ENCODE measurements at places on chromosomes 4 and X.
A peak's percentile ranks its signal among the peaks of the same experiment; 100 is the strongest.

- DNase-seq: peak; percentile 56
Observed at GRCh38 chr4:183637461-183637860, 21.5 kb downstream of the RWDD4 start.

DNA sequence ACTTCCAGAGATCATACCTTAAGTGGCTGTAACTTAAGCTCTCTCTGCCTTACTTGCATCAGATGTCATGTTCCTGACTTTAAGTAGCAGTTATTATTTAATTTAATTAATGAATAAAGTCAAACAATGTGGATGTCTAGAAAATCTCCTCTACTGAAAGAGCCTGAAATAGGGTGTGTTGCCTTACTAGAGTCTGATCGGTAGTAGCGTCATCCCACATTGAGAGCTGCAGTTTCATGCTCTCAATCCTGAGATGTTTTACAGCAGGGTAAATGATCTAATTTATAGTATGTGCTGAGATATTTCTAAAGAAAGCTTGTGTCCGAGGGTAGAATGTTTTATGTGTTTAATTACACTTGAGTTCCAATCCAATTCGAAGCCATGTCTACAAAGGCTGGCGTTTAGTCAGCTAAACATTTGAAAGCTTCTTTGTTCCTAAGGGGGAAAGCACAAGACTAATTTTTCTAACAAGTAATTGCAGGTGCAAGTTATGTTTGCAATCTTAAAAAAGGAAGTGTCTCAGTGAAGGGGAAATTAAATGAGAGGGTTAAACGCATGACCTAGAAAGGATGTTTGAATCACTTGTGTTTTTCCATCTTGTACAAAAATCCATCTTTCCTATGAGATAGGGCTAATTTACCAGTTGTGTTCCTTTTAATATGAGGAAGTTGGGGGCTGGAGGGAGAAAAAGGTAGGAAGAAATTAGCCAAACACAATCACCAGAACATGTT is 391.0 kb upstream of the MAGEB2 start:
- DNase-seq: no peak

DNA sequence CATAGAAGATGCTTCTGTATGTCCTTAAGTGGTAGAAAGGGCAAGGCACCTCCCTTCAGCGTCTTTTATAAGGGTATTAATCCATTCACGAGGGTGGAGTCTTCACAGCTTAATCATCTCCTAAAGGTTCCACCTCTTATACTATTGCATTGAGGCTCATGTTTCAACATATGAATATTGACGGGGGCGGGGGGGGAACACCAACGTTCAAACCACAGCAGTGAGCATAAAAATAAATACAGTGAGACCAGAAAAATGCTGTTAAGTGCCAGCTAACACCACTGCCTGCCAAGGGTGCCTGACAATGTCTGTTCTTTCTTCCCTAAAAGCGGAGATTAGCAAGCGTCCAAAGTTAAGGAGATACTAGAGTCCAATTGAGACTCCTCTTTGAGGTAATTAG is 323.3 kb downstream of the STK32B start:
- DNase-seq: no peak

DNA sequence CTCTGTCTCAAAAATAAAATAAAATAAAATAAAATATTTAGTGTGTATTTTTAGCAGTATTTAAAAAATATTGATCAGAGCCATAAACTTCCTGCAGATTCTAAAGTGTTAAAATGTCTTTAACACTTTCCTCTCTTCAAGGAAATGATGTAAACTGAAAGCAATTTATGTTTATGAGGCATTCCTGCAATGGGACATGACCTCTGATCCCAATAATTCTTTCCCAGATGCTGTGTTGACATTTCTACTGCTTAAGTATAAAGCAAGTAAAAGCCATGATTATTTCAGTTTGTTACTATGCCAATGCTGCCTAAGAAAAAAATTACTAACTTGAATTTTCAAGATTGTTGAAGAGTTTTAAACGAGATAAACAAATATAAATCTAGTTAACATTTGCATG is 29.0 kb downstream of the COQ2 start:
- peak; percentile 78 for DNase-seq

DNA sequence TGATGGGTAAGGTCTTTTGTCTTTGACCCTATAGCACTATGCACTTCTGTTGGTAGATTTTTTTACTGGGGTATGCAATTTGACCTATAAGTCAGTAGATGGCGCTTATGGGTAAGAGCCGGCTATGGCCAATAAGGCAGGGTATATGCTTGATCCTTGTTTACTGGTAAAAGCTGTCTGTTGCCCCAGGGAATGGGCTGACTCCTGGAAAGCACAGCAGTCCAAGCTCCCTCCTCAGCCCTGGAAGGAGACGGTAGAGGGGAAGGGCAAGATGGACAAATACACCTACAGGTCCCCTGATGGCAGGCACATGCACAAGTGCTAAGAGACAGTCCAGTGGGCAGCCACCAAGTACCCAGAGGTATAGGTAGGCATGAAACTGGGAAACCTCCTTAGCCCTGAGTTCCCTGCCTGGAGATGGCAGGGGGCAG is 63.7 kb downstream of the ADAMTS3 start:
- DNase-seq: peak; percentile 69

GRCh38 chr4:147039976-147040575 is 94.4 kb upstream of the TTC29 start:
- no peak for DNase-seq

DNA sequence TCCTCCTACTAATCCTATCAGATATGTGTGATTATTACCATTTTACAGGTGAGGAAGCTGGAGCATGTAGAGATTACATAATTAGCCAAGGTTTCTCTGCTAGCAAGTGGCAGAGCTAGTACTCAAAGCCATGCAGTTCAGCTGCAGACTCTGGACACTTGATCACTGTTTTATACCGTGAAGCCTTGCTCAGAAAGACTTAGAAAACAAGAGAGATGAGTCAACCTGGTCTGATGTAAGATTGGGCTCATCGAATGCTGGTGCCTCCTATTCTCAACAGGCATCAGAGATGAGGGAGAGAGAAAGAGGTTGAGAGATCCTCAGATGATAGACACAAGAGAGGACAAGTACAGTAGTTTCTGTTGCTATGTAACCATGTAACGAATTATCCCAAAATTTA is 19.0 kb upstream of the PDE5A start:
- peak; percentile 83 for DNase-seq

GRCh38 chrX:136714626-136715599 is 65.8 kb downstream of the ARHGEF6 start:
- DNase-seq: no peak

- DNase-seq: no peak
Observed at GRCh38 chr4:40840255-40840984, 90.7 kb downstream of the NSUN7 start.

DNA sequence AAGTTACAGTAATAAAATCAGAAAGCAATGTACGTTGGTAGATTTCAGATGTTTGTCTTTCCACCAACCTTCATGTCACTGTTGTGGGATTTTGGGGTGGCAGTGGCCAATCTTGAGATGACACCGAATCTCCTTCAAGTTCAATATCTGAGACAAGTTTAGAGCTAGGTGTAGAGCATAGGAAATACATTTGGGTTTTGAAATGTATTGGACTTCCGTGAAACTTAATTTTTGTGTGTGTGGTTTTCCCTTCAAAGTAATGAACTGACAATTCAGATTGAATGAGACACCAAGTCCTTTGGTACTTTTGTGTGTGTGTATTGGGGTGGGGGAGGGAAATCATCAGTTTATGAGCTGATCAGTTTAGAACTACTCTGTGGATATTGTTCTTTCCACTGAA is 1.8 kb downstream of the WDR44 start:
- DNase-seq: no peak

DNA sequence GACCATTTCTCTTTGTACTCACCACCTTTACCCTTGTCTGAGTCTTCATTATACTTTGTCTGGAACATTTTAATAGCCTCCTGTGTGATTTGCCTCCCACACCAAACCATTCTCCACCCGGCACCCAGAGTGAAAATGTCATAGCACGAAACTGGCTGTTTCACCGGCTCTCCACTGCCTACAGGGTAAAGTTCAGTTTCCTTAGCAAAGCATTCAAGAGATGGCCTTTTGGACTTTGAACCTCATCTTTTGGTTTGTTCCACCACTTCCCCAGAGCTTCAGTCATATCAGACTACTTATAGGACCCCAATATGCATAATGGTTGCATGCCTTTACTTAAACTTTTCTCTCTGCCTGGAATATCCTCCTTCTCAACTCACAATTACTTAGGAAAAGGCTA is 38.3 kb downstream of the RAP2C start:
- no peak for DNase-seq

DNA sequence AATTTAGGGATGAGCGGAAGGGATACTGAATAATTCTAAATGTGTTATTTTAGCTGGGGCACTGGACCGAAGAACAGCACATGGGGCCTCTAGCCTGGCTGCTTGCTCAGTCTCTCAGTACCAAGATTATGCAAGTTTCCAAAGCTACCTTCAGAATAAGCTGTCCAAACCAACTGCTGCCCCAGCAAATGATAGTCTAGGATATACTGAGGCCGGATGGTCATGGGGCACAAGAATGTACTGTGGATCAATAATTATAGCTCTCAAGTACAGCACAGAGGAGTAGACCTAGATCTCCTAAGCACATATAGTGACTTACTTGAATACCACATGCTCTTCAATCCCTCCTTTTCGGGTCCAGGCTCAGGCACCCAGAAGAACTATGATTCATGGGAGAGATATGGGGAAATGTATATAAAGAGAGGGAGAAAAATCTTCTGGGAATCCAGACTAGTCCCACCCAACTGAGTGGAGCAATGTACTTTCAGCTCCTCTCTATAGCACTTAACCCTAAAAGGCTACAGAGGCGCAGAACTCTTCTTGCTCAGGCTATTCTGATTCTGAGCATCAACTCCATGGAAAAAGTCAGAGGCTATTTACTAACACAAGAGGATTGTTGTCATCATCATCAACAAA is 160.3 kb upstream of the GPC4 start:
- no peak for DNase-seq

DNA sequence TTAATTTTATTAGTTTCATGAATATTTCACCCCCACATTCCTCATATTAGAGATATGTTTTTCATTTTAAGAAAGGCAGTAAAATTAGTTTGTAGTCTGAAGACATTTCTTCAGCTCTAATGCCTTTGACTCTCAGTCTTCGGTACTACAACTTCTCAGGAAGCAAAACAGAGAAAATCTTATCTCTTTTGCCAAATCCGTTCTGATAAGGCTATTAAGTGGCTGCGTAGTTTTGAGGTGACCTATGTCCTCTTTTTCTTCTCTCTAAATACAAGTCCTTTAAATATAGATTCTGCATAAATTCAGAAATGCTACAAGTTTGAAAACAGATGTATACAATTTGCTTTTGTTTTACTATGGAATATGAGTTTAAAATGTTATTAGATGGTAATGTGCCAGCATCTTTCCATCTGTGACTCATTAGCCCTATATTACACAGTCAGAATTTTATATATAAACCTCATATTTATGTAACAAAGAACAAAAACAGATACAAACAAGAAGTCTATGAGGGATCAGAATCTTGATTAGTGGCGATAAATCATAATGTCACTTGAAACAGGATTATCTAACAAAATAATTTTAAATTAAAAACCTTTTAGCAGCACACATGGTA is 181.2 kb upstream of the ETNPPL start:
- DNase-seq: peak; percentile 9

- no peak for DNase-seq
Observed at GRCh38 chr4:141241986-141242385, 21.3 kb downstream of the ZNF330 start.
